ENCODE measurements at places on chromosomes 11 and 22. TPM values are rescaled to one million over a fixed set of nuclear protein-coding genes. Genes with fewer than 3 reads are reported as not detected.

Gene THY1
- total RNA-seq = 13.3 TPM

Gene PKNOX2
- total RNA-seq = not detected

Gene MRGPRF
- total RNA-seq = 0.09 TPM

Gene BLID
- total RNA-seq = not detected

Gene PIH1D2
- 1.5 TPM for total RNA-seq

Gene PATE4
- not detected for total RNA-seq

Gene PRODH
- 0.89 TPM for total RNA-seq

Gene RRM1
- 87.7 TPM for total RNA-seq

Gene PNPLA5
- total RNA-seq = not detected

Gene LBHD1
- 4.5 TPM for total RNA-seq

Gene KRTAP5-2
- not detected for total RNA-seq

Gene FDXACB1
- total RNA-seq = 2.3 TPM

Gene NNMT
- 379 TPM for total RNA-seq

Gene OR5P2
- not detected for total RNA-seq

Gene RCOR2
- total RNA-seq = 1.1 TPM

Gene OR5B21
- not detected for total RNA-seq

Gene SLC5A1
- 0.24 TPM for total RNA-seq

Gene SUSD2
- 67.0 TPM for total RNA-seq

Gene TREH
- total RNA-seq = not detected

Gene KDELR3
- total RNA-seq = 19.5 TPM

Gene CRYBB3
- total RNA-seq = not detected

Gene MS4A4A
- not detected for total RNA-seq

Gene GVQW3
- total RNA-seq = 1.1 TPM

Gene SREBF2
- 30.8 TPM for total RNA-seq

Gene MEN1
- total RNA-seq = 38.2 TPM

Gene CHRDL2
- total RNA-seq = 2.9 TPM

Gene ART5
- 0.27 TPM for total RNA-seq

Gene TSPAN18
- 3.5 TPM for total RNA-seq

Gene NUCB2
- total RNA-seq = 34.3 TPM

Gene SCGB1C1
- total RNA-seq = not detected

Gene PLEKHB1
- 0.42 TPM for total RNA-seq

Gene PANX2
- total RNA-seq = 4.8 TPM

Gene NCAM1
- total RNA-seq = not detected

All from A549 treated with GW870086 at 1 μM for 4 hours (cell line).